ENCODE measurements at places on chromosomes 11 and 22.

GRCh38 chr11:112778091-112778876 lies 182.9 kb upstream of the NCAM1 start:
- DNase-seq, result no peak

GRCh38 chr22:40028098-40028425 lies 33.3 kb downstream of the FAM83F start:
- no peak for DNase-seq

GRCh38 chr22:46092670-46093410 lies 57.5 kb upstream of the PPARA start:
- DNase-seq, result no peak

- DNase-seq, result no peak
Observed at GRCh38 chr11:46114961-46115360, 6.3 kb downstream of the PHF21A start.

DNA sequence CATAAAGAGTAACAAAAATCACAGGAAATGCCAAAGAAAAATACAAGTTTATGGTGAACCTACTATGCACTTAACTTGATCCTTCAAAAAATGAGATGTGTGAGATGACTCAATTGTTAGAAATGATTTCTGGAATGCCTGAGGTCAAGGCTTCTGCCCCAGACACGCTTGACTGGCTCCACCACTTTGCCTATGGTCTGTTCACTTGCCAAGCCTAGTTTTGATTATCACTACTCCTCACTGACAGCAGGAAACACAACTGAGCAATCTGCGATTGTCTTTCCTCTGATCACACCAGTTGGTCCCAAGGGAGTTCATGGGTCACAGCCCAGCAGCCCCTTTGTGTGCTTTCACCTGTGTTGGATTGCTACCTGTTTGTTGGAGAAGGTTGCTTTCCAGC lies 20.6 kb upstream of the PRDM10 start:
- no peak for DNase-seq

GRCh38 chr11:76794371-76795289 lies 11.5 kb downstream of the TSKU start:
- no peak for DNase-seq

DNA sequence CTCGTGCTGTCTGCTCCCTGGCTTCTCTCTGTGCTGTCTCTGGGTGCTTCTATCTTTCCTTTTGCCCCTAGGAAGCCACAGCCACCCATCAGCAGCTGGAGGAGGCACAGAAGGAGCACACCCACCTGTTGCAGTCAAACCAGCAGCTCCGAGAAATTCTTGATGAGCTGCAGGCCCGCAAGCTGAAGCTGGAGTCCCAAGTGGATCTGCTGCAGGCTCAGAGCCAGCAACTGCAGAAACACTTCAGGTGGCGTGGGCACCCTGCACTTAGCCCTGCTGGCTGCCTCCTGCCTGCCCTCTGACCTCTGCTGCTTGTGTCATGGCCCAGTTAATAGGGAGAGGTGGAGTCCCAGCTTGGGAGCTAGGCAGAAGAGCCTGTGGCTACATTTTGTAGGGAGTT lies 67.8 kb downstream of the CEP164 start:
- DNase-seq, result no peak

DNA sequence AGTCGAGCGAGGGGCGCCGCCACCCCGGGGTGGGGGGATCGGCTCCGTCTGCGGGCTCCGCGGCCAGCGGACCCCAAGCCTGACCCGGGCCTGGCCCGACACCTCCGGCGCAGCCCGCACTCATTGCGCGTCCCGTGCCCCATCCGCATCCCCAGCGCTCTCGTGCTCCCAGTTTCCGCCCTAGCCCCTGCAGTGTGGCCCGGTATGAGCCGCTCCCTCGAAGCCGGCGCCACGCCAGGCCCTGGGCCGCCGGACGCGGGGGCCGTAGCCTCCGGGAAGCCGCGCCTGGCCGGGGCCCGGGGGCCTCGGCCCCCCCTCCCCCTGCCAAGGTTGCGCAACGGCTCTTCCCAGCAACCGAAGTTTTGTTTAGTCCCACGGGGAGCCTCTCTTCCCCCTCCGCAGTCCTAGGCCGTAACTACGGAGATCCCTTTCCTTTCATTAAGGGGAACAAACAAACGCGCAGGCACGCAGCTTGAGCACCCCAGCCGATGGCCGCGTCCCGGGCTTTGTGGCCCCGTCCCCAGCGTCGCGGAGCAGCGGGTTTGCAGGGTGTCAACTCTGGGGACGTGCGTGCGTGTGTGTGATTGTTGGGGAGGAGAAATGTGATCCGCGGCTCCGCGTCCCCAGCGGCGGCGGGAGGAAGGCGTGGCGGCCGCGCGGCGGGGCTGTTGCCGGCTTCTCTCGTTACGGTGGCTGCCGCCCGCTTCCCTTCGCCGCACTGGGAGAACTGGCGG lies 883 bp downstream of the HIPK3 start:
- peak; percentile 86 for DNase-seq

Data from renal pelvis (tissue), 12 donors.